Karpas-422 (cell line): ENCODE measurements at places on chromosomes 13 and 19.

DNA sequence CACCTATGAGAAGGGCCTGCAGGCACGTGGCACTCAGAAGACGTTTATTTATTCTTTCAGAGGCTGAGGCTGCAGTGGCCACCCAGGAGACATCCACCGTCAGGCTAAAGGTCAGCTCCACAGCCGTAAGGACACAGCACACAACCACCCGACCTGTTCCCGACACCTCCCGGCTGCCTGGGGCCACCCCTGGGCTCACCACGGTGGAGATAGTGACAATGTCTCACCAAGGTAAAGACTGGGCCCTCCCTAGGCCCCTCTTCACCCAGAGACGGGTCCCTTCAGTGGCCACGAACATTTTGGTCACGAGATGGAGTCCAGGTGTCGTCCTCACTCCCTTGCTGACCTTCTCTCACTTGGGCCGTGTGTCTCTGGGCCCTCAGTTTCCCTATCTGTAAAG lies 32.5 kb downstream of the SPC24 start:
- no peak for DNase-seq

- no peak for DNase-seq
Measured at GRCh38 chr19:1630012-1630411, 22.4 kb downstream of the TCF3 start.

- DNase-seq: no peak
Measured at GRCh38 chr13:59352600-59352999, 811.1 kb downstream of the DIAPH3 start.

GRCh38 chr13:31394506-31394905 lies 194.7 kb downstream of the B3GLCT start:
- no peak for DNase-seq

GRCh38 chr13:30807392-30807791 lies 72.0 kb downstream of the ALOX5AP start:
- DNase-seq: no peak

GRCh38 chr13:23692816-23693215 lies 122.6 kb downstream of the TNFRSF19 start:
- DNase-seq: no peak

GRCh38 chr13:25587326-25587980 lies 215.7 kb downstream of the ATP8A2 start:
- no peak for DNase-seq

- DNase-seq: no peak
Measured at GRCh38 chr13:110636053-110636475, 20.7 kb downstream of the NAXD start.

DNA sequence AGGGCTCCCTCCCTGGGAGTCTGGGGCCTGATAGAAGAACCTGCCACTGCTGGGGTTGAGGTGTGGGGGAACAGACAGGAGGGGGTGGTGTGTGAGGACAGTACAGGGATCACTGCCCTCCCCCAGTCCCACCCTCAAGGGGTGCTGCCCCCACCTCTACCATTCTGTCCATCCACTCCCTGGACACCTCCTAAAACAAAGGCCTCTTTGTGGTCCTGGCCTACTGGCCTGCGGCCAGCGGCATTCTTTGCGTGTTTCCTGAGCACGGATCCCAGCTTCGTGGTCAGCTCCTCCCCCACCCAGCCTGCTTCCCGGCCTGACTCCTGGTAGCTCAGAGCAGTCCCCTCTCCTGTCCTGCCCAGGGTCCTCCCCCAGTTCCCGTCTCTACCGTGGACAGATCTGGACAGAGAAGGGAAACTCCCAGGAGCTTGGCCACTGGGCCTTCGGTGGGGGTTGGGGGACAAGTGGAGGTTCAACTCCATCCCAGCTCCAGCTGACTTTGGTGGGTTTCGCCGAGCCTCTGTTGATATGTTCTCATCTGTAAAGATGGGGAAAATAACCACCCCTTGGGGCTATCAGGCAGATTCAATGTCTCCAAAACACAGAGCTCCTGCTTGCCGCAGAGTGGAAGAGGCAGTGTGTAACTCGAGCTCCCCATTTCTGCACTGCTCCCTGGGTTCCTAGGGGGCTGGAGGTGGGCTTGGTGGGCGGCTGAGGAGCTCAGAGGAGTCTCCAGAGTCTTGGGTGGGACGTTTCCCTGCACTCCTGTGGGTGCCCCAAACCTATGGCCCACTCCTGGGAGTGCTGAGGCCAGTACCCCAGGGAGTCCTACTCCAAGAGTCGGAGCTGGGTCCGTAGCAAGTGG lies 48.7 kb downstream of the LYL1 start:
- no peak for DNase-seq

GRCh38 chr13:101219609-101220265 lies 196.6 kb downstream of the NALCN start:
- no peak for DNase-seq

DNA sequence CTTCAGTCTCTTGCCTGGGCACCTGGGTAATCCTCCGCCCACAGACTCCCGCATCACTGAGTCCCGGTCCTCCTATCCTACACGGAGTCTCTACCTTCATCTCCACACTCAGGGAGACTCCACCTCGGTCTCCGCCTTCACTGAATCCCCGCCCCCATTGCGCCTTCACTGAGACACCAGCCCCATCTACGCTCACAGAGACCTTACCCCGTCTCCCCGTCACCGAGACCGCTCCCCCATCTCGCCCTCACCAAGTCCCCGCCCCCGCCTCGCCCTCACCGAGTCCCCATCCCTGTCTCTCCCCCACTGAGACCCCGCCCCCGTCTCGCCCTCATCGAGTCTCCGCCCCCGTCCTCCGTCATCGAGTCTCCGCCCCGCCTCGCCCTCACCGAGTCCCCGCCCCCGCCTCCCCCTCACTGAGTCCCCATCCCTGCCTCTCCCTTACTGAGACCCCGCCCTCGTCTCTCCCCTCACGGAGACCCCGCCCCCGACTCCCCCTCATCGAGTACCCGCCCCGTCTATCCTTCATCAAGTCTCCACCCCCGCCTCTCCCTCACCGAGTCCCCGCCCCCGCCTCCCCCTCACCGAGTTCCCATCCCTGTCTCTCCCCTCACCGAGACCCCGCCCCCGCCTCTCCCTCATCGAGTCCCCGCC lies 23.1 kb upstream of the ZNF846 start:
- peak; percentile 97 for DNase-seq

GRCh38 chr19:3383121-3383722 lies 16.8 kb downstream of the NFIC start:
- DNase-seq: no peak

DNA sequence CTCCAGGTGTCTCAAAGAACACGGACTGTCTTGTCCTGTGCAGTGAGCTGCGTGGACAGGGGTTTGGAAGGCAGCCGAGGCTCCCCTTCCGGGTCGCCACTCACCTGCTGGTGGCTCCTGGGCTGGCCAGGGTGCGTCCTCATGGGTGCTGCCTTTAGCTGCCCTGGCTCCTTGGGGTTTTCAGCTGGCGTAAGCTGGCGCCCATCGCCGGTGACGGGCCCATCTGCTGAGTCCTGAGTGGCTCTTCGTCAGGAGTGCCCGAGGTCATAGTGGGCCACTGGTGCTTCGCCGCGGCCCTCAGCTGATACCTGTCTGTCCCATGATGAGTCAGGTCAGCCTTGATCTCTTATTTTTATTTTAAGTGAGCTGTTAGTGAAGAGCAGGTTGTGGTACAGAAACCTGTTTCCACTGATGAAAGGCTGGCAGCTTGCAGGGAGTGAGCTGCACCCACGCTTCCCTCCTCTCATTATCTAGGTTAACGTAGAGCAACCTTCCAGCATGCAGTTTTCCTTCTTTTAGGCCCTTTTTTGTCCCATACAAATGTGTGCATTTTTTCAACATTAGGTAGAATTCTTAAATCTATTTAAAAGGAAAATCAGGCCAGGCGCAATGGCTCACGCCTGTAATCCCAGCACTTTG lies 18.4 kb downstream of the EPN1 start:
- DNase-seq: no peak

GRCh38 chr13:113554333-113554700 lies 30.2 kb upstream of the TFDP1 start:
- no peak for DNase-seq

DNA sequence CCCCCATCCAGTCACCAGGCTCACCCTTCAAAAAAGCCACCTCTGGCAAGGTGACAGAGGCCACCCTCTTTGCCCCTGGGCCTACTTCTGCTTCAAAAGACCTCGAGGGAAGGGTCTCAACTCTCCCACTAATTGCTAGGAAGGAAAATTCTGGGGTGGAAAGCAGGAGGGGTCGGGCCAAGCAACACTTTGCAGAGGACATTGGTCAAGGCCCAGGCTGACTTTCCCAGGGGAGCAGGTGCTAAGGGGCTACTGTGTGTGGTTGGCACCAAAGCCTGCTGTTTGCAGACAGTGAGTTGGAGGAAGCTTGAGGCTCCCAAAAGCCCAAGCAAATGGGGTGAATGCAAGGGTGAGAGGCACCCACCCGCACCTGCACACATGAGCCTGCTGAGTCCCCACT lies 28.6 kb upstream of the VSTM2B start:
- DNase-seq: no peak

DNA sequence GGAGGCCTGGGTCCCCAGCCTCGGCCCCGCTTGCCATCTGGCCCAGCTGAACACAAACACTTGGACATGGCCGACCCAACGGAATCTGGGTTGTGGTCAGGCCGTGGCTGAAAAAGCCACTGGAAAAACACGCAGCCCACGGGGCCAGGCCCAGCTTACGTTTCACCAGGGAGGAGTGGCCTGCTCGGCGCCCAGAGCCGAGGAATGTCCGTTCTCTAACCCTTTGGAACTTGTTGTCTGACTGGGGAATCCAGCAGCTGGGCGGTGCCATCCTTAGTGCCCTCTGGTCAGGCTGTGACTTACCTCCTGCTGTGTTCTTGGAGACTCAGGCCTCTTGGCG lies 13.8 kb downstream of the CILP2 start:
- no peak for DNase-seq

DNA sequence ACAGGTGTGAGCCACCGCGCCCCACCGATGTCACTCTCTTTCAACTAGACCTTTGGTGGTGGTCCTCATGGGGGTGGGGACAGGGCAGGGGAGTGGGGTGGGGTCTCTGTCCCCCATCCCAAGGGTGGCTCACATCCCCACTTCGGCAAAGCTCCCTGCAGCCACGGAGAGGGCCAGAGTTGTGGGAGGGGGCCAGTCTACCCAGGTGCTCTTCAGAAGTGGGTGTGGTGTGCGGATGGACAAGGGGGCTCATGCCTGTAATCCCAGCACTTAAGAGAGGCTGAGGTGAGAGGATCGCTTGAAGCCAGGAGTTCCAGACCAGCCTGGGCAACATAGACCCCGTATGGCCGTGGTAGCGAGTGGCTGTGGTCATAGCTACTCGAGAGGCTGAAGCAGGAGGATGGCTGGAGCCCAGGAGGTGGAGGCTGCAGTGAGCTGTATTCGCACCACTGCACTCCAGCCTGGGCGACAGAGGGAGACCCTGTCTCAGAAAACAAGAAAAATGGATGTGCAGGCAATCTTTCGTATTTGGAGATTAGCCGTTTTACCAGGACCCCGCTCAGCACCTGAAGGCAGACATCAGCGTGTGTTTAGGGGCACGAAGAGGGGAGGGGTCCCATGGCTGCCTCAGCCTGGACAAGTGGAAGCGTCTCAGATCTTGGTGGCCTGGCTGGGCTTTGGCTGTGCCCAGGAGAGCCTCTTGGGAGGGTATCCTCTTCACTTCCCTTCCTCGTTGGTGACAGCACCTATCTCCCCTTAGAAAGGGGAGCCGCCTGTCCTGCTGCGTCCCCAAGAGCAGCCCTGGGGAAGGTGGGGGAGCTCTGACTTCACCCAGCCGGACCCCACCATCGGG lies 846 bp downstream of the TGFBR3L start:
- DNase-seq: no peak

DNA sequence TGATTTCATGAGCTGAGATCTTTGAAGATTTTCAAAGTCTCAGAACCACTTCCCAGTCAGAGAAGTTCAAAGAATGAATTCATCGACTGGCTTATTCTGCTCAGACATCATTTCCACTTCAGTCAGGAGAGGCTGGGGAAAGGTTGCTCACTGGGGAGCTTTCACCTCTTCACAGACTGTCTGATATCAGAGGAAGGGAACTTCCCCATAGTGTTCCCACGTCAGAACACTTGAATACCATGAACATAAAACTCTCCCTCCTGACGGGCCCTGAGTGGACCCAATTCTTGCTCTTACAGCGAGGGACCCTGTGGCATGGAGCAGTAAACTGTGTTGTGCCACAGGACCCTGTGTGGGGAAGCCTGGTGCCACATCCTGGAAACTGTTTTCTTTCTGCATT lies 492.6 kb downstream of the COG6 start:
- no peak for DNase-seq

DNA sequence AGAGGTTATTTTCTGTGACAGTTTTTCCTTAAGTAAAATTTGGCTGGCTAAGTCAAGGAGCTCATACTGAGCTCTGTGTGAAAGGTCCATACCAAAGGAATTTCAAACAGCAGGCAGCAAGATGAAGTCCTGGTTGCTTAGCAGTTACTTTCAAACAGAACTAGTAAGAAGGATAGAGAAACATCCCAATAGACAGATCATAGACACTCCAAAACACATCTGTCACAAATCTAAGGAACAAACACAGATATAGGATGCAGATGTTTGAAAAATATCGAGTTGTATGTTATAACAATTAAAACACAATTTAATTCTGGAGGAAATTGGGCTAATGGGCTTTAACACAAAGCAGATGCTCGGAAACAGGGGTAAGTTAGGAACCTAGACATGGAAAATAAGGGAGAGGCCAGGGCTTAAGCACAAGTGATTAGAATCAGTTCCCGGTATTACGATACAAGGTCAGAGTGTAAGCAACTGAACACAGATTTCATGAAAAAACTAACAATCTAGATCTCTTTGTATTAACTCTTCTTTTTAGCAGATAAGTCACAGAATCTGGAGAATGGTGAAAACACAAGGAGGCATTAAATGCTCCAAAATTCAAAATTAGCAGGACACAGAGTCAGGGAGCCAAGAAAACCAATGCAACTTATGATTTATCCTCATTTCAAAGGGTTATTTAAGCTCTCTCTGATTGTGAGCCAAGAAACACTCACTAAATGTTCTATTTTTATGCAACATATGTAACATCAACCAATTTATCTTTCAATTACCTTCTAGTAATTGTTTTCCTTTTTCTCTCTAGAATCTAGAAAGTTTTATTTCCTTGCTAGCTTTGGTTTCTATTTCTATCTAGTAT lies 1992.9 kb upstream of the PCDH20 start:
- no peak for DNase-seq

DNA sequence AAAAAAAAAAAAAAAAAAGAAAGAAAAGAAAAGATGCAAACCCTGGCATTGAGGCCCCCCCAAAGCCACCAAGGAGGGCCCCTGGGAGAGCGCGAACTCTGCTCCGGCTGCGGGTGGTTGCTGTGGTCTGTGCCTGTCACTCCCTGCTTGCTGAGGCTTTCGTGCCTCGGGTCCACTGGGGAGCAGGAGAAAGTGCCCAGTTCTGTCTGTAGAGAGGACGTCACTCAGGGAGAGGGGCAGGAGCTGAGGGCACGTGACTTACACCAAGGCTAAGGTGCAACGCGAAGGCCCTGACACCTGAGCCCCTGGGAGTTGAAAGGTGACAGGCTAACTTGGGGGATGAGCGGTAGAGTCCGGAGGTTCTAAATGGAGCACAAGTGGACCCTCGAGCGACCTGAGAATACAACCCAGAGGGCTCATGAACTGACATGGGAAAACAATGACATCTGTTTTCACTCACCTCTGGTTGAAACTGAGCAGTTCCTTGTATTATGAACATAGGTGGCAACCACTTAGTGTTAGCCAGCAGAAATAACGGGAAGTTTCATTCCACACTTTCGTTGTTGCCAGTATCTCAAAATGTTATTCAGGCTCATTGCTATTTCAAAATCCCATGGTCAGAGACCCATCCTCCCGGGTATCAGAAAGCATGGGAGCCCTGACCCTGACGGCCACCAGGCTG lies 69.2 kb upstream of the TM9SF2 start:
- no peak for DNase-seq

- peak; percentile 52 for DNase-seq
Measured at GRCh38 chr19:14830702-14831101, 4.3 kb downstream of the OR7A5 start.
